ENCODE measurements at places on chromosomes 16 and 17.
A peak's percentile ranks its signal among the peaks of the same experiment; 100 is the strongest.

GRCh38 chr16:46774743-46775177 lies 26.6 kb upstream of the MYLK3 start:
- DNase-seq = no peak

GRCh38 chr17:3447625-3448024 lies 14.0 kb upstream of the OR1E2 start:
- DNase-seq = no peak

DNA sequence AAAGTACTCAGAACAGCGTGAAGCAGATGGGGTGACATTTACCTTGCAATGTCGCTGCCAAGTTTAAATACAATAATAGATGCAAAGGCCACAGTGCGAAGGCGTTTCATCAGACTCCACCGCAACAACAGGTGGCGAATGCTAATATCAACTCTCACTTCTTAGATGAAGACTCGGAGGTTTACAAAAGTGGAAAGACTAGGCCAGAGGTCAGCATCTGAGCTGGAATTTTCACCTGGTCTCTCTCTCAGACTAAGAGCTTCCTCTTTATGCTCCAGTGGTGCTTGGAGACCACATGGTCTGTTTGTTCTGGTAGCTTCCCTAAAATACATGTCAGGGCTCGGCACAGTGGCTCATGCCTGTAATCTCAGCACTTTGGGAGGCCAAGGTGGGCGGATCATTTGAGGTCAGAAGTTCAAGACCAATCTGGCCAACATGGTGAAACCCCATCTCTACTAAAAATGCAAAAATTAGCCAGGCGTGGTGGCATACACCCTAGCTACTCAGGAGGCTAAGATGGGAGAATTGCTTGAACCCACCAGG lies 169.1 kb downstream of the XYLT1 start:
- DNase-seq = no peak

DNA sequence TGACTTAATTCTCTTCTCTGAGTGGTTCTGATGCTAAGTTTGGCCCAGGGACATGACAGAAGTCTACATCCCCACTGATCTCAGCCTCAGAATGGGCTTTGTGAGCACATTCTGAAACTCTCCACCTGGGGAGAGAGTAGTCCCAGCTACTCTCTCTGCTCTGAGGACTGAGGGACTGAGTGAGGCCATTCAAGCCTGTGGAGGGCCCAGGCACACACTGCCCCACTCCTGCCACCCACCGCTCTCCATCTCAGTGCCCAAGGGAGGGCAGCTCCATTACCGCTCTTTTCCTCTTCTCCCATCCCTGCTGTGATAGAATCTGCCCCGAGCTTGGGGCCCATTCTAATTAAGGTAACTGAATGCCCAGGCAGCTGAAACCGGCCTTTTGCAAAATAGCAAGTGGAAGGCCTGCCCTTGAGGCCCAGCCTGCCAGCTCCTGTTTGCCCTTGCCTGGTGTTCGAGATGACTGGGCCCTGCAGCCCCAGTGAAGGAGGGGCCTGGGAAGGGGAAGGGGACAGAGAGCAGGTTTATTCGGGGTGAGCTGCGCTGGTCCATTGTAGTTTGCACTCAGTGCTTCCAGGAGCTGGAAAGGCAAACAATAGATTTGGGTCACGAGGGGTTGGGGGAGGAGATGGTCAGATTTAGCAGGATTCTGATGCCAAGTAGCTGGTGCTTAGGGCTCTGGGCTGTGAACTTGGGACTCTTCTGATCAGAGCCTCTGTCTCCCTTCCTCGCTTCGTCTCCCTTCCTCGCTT lies 76.2 kb downstream of the RAB11FIP4 start:
- no peak for DNase-seq

- no peak for DNase-seq
Observed at GRCh38 chr17:986322-986929, 6.8 kb upstream of the NXN start.

GRCh38 chr17:77392376-77393273 lies 251.9 kb downstream of the SEC14L1 start:
- no peak for DNase-seq

- no peak for DNase-seq
Observed at GRCh38 chr16:81946206-81946605, 65.1 kb downstream of the SDR42E1 start.

DNA sequence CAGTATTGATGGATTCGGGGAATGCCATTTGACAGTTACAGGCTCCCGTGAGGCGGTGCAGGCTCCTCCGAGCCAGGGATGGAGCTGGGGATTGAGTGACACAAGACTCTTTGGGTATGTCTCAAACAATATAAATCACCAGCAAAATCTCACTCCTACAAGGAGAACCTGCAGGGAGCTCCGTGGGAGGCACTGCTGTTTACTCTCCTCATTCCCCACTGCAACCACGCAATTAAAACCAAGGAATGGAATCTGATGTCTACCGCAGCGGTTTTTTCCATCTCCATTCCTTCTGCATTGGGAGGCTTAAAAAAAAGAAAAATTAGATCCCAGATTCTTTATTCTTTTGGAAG lies 157.9 kb downstream of the WWOX start:
- DNase-seq = no peak

- peak; percentile 51 for DNase-seq
Observed at GRCh38 chr17:42536372-42537155, 523 bp downstream of the NAGLU start.

DNA sequence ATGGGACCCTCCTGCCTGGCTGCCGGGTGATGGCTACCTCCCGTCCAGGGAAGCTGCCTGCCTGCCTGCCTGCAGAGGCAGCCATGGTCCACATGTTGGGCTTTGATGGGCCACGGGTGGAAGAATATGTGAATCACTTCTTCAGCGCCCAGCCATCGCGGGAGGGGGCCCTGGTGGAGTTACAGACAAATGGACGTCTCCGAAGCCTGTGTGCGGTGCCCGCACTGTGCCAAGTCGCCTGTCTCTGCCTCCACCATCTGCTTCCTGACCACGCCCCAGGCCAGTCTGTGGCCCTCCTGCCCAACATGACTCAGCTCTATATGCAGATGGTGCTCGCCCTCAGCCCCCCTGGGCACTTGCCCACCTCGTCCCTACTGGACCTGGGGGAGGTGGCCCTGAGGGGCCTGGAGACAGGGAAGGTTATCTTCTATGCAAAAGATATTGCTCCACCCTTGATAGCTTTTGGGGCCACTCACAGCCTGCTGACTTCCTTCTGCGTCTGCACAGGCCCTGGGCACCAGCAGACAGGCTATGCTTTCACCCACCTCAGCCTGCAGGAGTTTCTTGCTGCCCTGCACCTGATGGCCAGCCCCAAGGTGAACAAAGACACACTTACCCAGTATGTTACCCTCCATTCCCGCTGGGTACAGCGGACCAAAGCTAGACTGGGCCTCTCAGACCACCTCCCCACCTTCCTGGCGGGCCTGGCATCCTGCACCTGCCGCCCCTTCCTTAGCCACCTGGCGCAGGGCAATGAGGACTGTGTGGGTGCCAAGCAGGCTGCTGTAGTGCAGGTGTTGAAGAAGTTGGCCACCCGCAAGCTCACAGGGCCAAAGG lies 36.8 kb downstream of the NLRC5 start:
- DNase-seq = no peak

GRCh38 chr17:71580220-71580619 lies 540.6 kb upstream of the SOX9 start:
- no peak for DNase-seq
